ENCODE measurements at places on chromosomes 12 and 14.

DNA sequence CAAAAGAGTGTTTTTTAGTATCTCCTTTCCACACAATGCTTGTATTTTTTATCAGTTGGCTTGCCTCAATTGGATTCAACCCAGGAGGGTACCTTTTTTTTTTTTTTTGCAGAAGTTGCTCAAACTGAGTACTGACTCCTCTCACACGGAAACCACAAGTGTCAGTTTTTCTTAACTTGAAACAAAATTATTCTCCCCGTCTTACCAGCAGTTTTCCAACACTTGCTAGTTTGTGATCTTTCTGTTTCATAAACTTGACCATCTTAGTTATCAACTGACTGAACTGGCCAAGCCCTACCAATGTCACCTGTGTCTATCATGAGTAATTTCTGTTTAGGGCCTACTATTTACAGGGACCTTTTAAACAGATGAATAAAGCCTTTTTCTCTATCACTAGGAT, 34.1 kb upstream of the ITPR2 start:
- DNase-seq = peak; percentile 89

DNA sequence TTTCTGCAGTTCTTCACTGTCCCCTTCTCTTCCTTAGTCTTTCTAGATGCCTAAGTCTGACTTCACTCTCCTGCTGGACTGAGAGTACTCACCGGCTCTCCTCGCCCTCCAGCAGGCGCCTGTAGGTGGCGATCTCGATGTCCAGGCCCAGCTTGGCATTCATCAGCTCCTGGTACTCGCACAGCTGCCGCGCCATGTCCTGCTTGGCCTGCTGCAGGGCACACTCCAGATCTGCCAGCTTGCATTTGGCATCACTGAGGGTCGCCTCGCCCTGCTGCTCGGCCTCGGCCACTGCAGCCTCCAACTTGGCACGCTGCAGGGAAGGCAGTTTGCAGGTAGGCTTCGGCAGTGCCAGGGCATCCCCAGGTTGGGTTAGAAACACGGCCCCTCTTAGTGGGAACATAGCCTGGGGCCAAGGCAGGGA, 5.2 kb downstream of the KRT84 start:
- DNase-seq = peak; percentile 13

DNA sequence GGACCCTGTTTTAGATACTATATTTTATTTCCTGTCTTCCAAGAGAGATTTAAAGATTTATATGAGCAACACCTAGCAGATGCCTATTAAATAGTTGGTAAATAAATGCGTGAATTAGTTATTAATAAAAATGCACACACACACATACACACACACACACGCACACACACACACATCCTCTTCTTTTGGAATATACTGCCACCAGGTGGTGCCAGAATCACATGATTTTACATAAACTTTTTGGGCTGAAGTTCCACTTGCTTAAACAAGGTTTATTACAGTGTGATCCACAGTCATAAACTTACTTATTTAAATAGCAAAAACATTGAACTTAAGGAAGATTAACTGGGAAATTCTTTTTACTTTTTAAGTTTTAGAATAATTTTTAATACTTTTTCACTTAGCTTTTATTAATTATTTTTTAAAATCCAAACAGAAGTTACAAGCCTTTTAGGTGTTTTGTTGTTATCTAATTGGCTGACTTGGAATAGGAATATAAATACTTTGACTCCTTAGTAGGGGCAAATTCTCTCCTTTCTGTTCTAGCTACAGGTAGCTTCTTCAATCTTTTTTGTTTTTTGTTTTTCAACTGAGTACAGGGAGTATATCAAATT, 17.5 kb downstream of the RAD51B start:
- DNase-seq = peak; percentile 73

DNA sequence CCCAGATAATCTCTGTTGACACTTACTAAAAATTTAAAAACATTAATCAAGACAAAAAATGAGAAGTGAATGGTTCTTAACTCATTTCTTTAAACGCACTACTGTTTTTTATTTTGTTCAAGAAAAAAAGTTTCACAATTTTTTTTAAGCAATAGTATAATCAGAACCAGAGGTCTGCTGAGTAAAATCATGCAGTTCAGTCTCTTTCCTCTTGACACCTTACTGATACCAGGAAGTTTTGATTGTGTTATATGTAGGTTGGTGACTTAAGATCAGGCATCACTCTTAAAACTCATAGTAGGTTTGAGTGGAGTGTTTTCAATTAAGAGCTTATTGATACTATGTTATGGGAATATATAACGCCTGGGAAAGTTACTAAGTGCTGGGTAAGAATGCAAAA, 121.4 kb downstream of the TRMT5 start:
- no peak for DNase-seq

DNA sequence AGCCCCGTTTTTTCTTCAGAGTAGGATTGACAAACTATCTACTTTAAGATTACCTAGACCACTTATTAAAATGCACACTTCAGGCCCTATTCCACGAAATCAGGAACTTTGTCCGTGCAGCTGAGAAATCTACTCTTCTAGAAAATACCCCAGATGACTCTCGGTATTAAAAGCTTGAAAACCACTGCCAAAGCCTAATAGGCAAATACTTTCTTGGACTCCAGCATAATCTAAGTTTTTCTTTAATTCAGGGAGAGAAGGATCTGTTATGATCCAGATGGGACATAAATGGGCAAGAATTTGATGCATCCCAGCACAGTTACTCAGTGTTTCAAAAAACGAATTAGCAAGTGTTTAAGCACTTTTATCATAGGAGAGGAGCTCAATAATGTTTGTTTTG, 94.5 kb downstream of the TMX1 start:
- DNase-seq = no peak

- DNase-seq = peak; percentile 17
Measured at GRCh38 chr12:93939641-93940325, 208.6 kb upstream of the PLXNC1 start.

DNA sequence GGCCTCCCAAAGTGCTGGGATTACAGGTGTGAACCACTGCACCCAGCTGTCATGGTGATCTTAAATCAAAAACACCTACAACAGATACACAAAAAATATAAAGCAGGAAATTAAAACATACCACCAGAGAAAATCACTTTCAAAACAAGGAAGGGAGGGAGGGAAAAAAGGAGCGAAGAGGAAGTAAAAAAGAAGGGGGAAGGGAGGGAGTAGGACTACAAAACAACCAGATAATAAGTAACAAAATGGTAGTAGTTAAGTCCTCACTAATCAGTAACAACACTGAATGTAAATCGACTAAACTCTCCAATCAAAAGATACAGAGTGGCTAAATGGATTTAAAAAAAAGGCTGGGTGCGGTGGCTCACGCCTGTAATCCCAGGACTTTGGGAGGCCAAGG, 89.0 kb downstream of the SH2B3 start:
- no peak for DNase-seq

DNA sequence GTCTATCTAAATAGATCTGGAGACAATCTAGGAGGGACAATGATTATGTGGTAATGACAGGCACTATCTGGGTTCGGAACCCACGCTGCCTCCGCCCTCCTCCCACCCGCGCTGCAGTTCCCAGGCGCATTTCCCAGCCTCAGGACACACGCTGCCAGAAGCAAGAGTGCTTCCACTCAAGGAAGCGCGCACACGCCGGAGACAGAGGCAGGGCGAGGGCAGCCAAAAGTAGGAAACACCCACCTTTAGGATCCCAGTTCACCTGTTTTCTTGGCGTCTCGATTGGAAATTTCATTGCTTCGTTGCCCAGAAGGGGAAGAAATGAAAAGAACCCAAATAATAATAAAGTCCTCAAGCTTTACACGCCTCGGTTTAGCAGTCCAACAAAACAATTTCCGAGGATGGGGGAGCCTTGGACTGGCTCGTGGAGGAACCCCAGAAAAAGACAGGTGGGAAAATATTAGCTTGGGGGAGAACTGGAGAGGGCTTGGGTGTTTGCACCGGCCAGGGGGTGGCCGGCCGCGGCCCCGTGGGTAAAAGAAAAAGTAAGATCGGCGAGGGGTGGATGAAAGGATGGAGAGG, 474 bp downstream of the KCNK10 start:
- no peak for DNase-seq

- no peak for DNase-seq
Measured at GRCh38 chr12:98332642-98333041, 182.7 kb upstream of the TMPO start.

- no peak for DNase-seq
Measured at GRCh38 chr14:72709916-72710611, 183.8 kb downstream of the DPF3 start.

GRCh38 chr12:51971679-51972421, 20.4 kb downstream of the ACVR1B start:
- no peak for DNase-seq

GRCh38 chr12:54579258-54579657, 9.2 kb downstream of the PPP1R1A start:
- no peak for DNase-seq

DNA sequence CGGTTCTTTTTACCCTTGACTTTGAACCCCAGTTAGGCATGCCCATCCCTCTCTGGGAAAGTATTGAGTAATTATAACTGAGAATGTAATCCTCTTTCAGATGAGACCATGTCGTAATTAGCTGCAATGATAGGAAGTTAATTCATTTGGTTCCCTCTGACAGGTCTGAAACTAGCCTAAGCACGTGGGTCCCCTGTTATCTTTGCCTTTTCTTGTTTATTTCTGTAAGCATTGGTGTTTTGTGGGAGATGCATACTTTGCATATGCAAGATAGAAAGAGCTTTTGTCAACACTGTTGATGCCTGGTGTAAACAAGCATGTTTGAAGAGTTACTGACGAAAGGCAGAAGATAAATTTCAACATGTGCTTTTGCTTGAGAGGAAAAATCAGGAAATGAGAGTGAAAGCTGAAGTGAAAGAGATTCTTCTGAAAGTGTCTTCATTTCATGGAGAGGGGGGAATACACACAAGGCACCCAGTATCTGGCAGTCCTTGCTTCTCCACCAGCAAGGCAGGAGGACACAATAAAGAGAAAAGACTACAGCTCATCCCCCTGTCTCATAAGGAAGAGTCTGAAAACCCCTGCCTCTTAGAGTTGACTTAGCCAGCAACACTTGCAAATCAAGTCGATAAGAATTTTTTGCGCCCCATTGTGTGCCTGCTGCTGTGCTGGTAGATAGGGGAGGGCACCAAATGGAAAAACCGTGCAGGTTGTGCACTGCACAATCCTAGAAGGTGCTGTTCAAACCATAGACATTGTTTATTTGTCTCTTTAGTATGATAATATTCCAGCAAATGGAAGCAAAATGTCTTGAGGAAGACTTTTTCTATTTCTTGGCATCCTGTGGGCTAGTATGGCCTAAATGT, 77.8 kb downstream of the SLC24A4 start:
- peak; percentile 22 for DNase-seq

DNA sequence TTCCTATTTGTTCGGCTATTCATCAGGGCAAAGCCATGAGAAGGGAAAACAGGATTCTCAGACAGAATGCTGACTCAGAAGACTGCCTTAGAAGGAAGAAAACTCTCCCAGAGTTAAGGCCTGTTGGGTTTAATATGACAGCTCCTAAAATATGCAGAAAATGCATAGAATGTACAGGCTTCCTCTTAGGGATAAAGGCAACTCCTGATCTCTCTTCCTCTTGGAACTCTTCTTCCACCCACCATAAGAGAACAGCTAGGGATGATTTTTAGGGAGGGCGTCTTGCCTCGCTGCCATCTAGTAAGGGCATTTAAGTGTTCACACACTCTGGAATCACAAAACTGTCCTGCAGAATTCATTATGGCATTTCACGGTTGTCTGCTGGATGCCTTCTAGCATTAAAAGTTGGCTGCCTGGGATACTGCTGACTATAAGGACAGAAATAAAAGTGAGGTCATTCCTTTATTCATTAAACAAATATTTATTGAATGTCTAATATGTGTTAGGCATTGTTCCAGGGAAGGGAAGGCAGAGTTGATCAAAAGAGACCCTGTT, 73.7 kb downstream of the DCAF5 start:
- DNase-seq = no peak

GRCh38 chr14:38203929-38204718, 3.6 kb upstream of the SSTR1 start:
- DNase-seq = no peak

DNA sequence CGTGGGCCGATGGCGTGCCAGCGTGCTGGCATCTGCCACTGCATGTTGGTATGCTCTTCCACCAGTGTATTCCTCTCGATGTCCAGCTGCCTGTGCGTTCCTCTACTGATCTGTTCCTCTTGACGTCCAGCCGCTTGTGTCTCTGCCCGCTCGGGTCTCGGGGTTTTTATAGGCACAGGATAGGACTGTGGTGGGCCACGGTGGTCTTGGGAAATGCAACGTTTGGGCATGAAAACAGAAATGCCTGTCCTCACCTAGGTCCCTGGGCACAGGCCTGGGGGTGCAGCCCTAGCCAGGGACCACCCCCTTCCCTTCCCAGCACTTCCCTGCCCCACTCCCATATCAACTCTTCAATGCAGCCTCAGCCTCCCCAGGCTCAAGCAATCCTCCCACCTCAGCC, 10.3 kb upstream of the GALNT6 start:
- no peak for DNase-seq

DNA sequence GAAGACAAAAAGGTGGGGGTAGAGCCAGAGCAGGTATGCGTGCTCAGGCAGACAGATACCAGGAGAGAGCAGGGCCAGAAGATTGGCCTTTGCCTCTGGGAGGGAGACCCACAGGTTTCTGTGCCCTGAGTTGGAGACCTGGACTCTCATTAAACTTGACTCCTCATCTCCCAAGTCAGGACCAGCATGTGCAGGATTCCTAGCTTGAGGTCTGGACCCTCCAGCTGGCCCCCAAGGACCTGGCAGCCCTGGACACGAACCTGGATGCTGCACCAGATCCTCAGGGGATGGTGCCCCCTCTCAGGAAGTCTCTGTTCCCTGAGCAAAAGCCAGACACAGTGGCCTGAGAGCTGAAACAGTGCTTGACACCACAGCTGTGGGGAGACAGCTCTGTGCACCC, 10.5 kb upstream of the KRT73 start:
- no peak for DNase-seq

DNA sequence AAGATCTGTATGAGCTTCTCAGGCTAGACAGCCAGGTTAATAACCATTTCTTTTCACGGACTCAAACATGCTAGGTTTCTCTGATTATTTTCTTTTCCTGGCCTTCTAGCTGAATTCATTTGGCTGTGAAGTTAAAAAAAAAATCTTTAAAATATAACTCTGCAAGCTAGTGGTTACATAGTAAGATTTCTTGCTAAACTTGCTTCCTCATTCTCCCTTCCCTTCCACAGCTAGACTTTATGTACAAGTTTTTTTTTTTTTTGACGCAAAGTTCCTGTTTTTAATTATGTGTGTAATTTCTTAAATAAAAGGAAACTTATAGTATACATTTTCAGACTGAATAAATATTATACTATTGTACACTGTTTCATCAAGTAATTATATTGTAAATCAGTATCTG, 145.4 kb downstream of the TMTC2 start:
- peak; percentile 47 for DNase-seq

DNA sequence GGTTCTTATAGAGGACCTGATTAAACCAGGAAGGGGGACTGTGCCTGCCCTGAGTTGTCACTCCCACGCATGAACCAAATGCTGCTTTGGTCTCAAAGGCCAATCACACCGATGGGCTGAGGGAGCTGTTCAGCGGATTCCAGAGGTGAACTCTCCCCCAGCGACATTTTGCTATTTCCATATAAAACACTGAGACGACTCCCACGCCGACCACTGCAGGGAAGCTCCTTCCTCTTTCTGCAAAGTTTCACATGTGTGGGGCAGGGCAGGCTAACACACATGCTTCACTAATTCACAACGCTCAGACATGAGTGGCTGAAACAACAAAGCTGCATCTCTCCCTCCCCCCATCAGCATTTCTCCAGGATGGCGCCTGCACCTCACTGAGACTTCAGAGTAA, 37.8 kb upstream of the TMEM132D start:
- DNase-seq = peak; percentile 13

- no peak for DNase-seq
Measured at GRCh38 chr12:3464561-3464960, 26.4 kb upstream of the PRMT8 start.
